HCT116 (cell line): ENCODE measurements at places on chromosomes 7 and 10. TPM values are rescaled to one million over a fixed set of nuclear protein-coding genes. Genes with fewer than 3 reads are reported as not detected.

Gene COL17A1
- 3.5 TPM for total RNA-seq

Gene UNCX
- not detected for total RNA-seq

Gene ADCYAP1R1
- total RNA-seq = 0.12 TPM

Gene CYREN
- total RNA-seq = 54.5 TPM

Gene SFRP4
- total RNA-seq = 0.25 TPM

- peak; percentile 67 for DNase-seq
Measured at GRCh38 chr10:5944389-5945189, 32.8 kb downstream of the IL15RA start.

DNA sequence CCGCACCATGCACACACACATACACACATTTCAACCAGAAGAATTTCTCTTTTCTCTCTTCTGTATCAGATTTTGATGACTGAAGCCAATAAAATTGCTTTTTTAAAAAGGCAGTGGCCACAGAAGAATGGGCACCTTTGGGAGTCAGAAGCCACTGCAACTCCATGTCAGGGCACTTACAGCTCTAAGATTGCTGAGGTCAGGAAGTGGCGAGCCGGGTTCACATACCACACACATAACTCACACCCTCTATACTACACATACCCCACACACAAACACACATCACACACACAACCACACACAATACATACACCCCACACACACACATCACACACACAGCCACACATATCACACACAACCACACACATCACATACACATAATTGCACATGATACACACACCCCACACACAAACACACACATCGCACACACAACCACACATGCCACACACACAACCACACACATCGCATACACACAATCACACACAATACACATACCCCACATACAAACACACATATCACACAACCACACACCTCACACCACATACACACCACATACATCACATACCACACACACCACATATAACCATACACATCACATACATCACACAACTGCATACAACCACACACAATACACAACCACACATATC is 31.2 kb downstream of the GPRIN2 start:
- DNase-seq = peak; percentile 56

- DNase-seq = no peak
Measured at GRCh38 chr7:127892488-127893314, 138.5 kb downstream of the LRRC4 start.

GRCh38 chr10:70722820-70723424 is 50.6 kb downstream of the ADAMTS14 start:
- peak; percentile 66 for DNase-seq

- no peak for DNase-seq
Measured at GRCh38 chr7:45713669-45714520, 139.7 kb downstream of the ADCY1 start.

GRCh38 chr7:28075674-28076358 is 104.8 kb downstream of the JAZF1 start:
- no peak for DNase-seq

- no peak for DNase-seq
Measured at GRCh38 chr10:97597778-97598177, 8.3 kb downstream of the C10orf62 start.

DNA sequence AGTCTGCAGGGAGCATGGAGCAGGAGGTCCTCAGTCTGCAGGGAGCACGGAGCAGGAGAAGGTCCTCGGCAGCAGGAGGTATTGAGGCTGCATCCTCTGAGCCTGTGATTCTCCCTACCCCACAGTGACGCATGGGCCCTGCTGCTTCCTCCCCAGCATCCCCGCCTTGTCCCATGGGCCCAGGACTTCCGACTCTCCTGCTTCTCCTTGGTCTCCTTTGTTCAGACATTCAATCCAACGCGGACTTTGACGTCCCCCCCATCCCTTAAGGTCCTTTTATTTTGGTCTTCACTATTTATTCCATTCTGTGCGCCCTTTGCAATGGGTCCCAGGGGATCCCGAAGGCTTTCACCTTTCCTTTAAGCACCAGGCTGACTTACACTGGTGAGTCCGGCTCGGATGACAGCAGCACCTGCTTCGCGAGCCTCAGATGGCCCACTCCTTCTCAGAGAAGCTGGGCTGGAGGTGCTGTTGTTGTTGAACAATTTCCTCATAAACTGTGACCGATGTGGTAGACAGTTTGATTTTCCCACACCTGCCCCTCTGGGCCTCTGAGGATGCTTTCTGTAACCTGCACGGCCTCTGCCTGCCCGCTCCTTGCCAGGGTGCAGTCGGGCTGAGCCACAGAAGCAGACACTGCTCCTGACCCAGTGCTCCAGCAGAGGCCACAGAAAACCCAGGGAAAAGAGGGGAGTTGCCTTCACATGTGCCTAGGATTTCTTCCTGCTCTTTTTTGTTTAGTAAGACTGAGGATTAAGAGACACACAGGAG is 407.2 kb upstream of the SHH start:
- DNase-seq = no peak

DNA sequence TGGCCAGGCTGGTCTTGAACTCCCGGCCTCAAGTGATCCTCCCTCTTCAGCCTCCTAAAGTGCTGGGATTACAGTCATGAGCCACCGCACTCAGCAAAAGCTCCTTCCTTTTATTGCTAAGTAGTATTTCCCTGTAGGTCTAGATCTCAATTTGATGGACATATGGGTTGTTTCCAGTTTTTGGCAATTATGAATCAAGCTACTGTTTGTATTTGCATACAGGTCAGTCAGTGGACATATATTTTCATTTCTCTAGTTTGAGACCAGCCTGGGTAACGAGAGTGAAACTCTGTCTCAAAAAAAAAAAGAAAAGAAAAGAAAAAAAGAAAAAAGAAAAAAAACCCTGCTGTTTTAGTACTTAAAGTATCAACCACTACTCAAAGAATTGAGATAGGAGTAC is 6.4 kb upstream of the PRKRIP1 start:
- DNase-seq = no peak

GRCh38 chr7:71705217-71705616 is 573.3 kb downstream of the GALNT17 start:
- DNase-seq = no peak

DNA sequence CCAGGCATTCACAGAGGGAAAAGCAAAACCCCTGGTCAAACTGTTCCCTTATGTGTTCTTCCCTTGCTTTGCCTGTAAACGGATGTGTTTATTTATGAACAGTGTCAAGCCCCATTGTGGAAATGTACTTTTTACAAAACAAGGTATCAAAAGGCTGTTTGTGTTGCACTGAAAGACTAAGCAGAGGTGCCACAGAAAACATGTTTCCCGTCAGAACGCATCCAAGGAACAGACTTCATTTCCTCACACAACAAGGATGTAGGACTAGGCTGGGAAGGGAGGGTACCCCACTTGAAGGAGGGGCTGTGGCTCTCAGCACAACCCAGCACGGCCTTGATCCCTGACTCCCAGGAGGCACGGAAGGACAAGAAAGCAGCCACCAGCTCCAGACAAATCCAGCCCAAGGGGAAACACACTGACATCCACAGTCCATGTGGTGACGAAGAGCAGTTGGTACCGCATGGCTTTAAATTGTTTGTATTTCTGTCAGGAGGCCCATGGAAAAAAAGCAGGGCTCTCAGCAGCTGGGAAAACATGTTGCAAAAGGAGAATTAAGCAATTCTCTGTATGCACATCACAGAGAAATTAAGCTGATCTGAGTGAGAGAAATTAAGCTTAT is 85.6 kb downstream of the RNF216 start:
- no peak for DNase-seq

DNA sequence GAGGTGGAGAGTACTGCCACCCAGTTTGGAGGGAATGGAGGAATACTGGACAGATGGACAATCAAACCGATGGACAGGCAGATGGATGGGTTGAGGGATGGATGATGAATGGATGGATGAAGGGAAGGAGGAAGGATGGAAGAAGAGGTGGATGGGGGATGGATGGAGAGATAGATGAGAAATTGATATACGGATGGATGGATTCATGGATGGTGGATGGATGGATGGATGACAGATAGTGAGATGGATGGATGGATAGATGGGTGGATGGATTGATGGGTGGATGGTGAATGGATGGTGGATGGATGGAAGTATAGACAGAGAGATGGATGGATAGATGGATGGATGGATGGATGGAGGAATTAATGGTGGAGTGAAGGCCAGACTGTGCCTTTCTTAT is 42.6 kb downstream of the ALOX5 start:
- DNase-seq = no peak

DNA sequence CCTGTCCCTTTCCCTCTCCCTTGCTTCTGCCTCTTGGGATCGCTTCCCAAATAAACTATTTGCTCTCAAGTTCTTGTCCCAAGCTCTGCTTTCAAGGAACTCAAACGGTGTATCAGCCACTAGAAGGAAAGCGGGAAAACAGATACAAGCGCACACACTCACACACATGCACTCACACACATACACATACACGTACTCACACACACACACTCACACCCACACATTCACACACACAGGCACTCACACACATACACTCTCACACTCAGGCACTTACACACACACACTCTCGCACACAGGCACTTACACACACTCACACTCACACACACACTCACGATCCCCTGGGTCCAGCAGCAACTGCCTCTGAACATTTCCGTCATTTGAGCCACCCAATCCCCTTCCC is 121.9 kb downstream of the RAB11FIP2 start:
- no peak for DNase-seq

DNA sequence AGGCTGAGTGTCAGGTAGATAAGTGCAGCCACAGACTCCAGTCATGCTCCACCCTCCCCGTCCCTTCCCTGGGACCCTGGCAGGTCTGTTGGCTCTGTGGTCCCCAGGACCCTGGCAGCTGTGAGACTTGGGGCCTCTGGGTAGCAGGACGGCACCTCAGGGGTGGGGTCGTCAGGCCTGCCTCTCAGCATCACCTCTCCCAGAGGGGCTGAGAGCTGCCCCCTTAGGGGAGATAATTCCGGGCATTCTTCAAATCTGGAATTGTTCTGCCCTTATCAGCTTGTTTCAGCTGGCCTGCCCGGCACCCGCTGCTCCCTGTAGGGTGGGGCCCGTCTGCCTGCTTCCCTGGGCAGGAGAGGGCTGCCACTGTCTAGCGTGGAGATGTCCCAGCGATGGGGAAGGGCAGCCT is 23.3 kb downstream of the PODXL start:
- DNase-seq = no peak

DNA sequence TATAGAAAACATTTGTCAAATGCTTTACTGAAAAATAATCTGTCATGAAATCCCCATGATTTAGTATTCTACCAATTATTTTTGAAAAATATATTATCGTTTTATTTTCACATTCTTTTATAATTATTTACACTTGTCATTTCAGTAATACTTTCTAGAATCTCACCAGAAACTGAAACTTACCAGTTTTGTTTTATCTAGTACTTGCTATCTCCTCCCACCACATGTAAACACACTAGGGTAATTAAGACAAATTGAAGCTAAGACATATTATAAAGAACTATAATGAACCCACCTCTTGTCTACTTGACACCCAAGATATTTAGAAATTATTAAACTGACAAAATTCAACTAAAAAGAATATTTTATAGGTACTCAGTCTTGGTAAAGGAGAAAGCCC is 51.5 kb upstream of the GRM3 start:
- DNase-seq = no peak

- DNase-seq = no peak
Measured at GRCh38 chr10:58885686-58886345, 290.6 kb upstream of the PHYHIPL start.

DNA sequence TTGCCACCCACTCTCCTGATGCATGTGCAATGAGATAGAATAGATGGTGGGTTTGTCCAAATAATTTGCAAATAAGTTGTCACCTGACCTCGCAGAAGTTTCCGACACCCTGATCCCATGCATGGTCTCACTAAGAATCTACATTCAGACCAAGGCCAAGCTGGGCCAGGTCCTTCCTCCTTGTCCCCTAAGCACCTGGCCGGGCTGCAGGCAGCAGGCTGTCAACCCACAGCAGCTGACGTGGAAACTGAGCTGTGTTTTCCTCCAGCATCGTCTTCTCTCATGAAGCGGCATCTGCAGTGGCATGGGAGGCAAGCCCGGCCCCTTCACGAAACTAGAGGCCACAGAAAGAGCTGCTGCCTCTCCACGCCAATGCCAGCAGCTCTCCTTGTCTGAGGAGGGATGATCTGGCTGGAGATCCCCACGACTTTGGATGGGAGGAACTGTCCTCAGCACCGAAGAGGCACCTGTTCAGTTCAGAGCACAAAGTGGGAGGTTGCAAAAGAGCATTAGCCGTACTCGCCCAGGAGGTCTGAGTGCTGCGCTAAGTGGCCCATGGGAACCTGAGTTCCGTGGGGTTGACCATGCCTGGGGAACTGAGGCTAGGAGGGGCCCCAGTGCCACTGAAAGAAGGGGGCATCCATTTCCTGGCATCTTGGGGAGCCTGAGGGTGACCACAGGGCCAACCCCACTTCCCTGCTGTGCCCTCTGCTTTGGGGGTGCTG is 110.5 kb upstream of the INSIG1 start:
- DNase-seq = no peak

GRCh38 chr7:84009051-84009450 is 185.5 kb downstream of the SEMA3A start:
- DNase-seq = no peak

DNA sequence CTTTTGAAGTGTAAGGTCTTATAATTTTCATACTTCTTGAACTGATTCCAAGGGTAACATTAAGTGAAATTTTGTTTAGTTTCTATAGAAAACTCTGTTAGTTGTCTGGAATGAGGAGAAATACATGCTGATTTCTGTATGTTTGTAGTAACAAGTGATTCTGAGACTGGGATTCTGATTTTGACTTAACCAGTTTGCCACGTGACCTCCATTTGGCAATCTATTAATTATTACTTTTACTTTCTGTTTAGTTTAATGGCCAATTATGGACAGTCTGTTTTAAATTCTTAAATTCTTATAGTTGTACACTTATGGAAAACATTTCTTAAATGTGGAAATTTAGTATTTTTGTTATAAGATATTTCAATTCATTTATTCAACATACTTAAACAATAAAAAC is 163.1 kb downstream of the ADK start:
- no peak for DNase-seq

DNA sequence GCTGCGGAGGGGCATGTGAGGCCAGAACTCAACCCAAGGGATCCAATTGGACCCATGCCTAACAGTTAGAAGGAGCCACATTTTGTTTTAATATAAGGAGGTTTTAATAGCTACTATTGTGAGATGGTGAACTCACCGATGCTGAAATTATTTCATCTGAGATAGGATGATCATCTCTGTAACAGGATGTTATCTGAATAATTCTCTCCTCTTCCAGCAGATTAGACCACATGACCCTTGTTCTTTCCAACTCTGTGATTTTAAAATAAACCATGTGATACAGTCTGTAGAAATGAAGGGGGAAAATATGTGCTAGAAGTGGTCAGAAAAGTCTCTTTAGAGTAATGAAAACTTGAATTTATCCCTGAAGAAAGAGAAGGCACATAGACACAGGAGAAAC is 385.8 kb downstream of the LRMDA start:
- no peak for DNase-seq
